Cardiac septum (tissue), 1 donor: ENCODE measurements at places on chromosomes 4 and X. TPM values are rescaled to one million over a fixed set of nuclear protein-coding genes. Genes with fewer than 3 reads are reported as not detected.

Gene CLDN2
- not detected for total RNA-seq

Gene CCNQ
- total RNA-seq, result 23.3 TPM

Gene RAB40A
- 0.32 TPM for total RNA-seq

Gene FAM184B
- total RNA-seq, result 0.03 TPM

Gene SHOX
- 0.11 TPM for total RNA-seq

Gene HPGD
- 2.4 TPM for total RNA-seq

Gene ODAM
- total RNA-seq, result not detected

GRCh38 chr4:188300385-188300784, 161.1 kb downstream of the TRIML1 start:
- no peak for DNase-seq

DNA sequence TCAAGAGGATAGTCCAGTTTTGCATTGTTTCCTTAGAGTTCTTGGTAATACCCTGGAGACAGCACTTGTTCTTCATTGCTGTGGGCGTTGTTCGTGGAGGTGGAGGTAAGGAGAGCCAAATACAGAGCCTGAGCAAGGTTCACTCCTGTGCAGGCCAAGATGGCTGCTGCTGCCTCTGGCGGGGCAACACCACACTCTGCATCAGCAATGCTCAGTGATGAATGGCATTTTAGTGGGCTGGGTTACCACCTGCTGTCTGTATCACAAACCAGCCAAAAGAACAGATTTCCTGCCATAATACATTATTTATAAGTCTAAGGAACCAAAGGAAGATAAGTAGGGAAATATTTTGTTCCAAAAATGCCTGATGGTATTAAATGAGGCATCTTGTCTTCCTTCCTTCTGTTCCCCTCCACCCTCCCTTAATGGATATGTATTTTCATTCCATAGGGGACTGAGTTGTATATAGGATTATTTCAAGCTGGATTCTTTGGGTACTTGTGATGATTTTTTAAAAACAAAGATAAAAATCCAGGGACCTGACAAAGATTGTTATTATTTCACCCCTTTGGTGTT, 61.6 kb upstream of the LIMCH1 start:
- no peak for DNase-seq

DNA sequence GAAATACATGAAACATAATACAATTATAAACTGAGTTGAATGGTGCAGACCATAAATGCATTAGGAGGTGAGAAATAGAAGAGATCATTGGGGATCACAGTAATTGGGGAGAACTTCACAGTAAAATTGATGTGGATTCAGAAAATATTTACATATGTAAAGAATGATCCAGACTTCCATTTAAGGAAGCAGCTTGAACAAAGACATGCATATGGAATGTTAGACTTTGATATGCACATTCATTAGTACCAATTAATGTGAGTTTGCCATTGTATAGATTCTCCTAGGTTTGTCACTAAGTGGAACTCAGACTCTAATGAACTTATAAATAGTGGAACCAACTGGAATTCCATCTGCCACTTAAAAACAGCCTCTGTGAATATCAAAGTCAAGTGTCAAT, 235.6 kb downstream of the PARM1 start:
- DNase-seq, result no peak

GRCh38 chrX:46400530-46401443, 144.4 kb downstream of the ZNF674 start:
- DNase-seq, result no peak

DNA sequence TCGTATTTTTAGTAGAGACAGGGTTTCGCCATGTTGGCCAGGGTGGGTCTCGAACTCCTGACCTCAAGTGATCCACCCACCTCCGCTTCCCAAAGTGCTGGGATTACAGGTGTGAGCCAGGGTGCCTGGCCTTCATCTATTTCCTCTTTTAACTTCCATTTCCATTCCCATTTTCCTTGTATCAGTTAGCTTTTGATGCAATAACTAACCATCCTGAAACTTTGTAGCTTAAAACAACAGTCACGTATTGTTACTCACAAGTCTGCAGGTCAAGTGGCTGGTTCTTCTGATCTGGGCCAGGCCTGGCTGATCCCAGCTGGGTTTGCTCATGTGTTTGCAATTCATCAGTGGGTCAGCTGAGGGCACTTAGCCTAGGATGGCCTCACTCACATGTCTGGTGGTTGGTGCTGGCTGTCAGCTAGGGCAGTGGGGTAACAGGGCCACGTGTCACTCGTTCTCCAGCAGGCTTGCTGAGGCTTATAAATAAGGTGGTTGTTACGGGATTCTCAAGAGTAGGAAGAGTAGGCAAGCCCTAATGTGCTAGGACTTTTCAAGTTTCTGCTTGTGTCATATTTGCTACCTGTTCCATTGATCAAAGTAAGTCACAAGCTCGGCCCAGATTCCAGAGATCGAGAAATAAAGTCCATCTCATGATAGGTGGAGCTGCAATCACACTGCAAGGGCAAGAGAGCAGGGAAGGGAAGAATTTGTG, 88.2 kb downstream of the SOWAHB start:
- DNase-seq, result no peak

- no peak for DNase-seq
These were observed 255.7 kb upstream of the RPS6KA3 start for GRCh38 chrX:20522420-20522819.

- no peak for DNase-seq
These were observed 54.4 kb downstream of the SMAD1 start for GRCh38 chr4:145536044-145536443.

- no peak for DNase-seq
These were observed 56.7 kb downstream of the IGFBP7 start for GRCh38 chr4:57053508-57053907.

- DNase-seq, result no peak
These were observed 64.0 kb downstream of the COX18 start for GRCh38 chr4:73005514-73005913.

DNA sequence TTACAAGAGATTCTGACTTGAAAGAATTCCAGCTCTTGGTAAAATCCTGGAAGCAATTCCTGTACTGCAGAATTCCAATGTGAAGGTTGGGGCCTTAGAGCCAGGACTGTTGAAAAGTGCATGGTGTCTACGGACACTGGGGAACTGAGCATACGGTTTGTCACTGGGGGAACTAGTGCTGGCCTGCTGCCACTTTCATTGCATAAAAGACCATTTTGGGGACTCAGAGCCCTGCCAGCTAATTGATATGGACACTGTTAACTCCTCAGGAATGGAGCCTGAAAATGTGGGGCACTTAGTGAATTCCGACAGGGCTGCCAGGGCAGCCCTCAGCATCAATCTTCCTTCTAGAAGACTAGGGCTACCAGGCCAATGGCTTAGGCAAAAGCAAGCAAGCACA, 55.9 kb downstream of the AMOT start:
- DNase-seq, result no peak

- no peak for DNase-seq
These were observed 221.0 kb upstream of the BCOR start for GRCh38 chrX:40318801-40319200.

- no peak for DNase-seq
These were observed 116.7 kb upstream of the TMEM164 start for GRCh38 chrX:109886122-109886761.

- no peak for DNase-seq
These were observed 244.5 kb upstream of the PITX2 start for GRCh38 chr4:110867251-110867960.

- no peak for DNase-seq
These were observed 4.1 kb downstream of the EVC2 start for GRCh38 chr4:5704276-5704675.

DNA sequence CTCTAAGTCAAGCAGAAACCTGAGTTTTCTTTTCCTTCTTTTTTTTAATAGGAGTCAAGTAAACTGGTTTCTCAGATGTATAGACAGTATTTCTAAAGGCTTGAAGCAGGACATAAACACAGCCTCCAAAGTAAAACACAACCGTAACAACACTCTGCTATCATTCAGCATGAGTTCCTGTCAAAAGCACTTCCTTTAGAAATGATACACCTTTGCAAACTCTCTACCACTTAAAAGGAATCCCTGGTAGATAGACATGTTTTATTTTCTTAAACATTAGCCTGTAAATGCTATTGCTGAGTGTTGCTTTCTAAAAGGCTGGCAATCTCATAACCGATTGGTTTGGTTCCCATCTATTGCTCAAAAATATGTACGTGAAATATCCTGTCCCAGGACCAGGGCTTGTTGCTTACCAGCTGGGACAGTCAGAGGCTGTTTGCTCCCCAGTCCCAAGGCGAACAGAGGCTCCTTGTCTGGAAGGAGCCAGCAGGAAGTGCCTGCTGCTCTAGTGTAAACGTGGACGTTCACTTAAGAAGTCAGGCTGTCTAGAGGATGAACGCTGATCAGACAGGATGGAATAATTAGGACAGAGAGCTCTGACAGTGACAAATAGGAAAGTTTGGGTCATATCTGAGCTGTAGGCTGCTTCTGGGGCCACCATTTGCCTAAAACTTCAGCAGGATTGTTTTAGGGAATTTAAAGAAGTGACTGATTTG, 173.9 kb upstream of the KLF3 start:
- DNase-seq, result no peak
